Stimulated activated CD4-positive, alpha-beta T cell treated with anti-CD3 and anti-CD28 coated beads, Interleukin-15, amount 100 ng/mL, for 48 hours (primary cell): ENCODE measurements at places on chromosomes 12 and 14.
A peak's percentile ranks its signal among the peaks of the same experiment; 100 is the strongest.

- no peak for DNase-seq
Measured at GRCh38 chr14:89637581-89637980, 220.5 kb upstream of the FOXN3 start.

GRCh38 chr14:91953170-91953985, 5.9 kb upstream of the FBLN5 start:
- DNase-seq: no peak

DNA sequence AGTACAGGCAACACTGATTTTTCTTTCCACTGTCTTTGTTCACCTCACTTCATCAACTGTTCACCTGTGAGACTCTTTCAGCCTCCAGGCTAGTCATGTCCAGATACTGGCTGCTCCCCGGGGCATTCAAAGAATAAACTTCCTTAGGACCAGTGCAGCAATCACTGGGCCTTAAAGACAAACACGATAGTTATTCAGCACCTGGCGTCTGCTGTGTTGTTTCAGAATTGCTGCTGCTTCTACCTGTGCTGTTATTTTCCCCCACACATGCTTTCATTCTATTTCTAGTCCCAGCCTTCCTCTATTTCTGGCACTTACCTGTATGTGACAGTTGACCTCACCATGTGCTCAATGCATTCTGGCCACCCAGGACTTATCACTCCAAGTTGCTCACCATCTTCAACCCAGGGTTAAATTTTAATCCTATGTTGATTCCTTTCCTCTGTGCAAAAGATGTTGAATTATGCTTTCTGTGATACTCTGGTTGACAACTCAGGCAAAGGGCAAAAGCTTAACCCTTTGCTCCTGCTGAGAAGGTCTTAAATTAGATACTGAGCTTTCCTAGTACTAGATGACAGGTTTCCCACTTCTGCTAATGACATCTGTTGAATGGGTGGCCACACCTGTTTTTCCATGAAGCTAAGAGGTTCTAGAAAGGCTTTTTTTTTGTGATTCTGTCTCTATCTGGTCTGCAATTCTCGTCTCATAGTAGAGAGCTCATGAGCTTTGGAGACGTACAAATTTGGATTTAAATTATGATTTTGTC, 41.4 kb downstream of the PTPRQ start:
- DNase-seq: no peak

DNA sequence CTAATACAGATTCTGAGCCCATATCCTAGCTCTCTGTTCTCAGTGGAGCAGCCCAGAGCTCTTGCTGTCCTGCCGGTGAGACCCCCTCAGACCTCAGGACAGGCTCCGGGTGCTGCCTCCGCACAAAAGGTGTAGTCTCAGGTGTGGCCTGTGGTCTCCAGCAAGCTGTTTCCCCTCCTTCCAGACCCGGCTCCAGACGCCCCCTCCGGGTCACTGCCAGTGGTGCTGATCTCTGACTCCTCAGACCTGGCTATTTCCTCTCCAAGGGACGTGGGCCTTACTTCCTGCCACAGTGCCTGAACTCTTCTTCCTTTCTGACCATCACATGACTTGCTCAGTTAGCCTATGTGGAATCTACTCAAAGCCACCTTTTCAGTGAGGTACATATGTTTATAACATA, 337.5 kb downstream of the GLT1D1 start:
- no peak for DNase-seq

DNA sequence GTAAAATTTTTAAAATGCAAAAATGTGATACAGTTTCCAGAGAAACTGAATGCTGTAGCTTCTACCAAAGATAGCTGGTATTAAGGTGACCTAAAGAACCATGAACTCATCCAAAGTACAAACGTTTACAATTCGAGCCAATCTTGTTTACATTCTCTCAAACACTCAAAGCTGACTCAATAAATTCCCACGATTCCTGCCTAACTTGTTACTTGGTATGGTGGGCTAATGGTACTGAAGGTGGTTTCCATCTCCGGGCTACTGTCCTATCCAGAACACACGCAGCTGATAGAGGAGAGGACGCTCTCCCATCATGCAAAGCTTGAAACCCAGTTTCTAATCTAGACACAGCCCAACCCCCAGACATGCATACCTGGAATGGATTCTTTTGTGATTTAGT, 31.5 kb downstream of the RAD9B start:
- DNase-seq: no peak

- DNase-seq: no peak
Measured at GRCh38 chr12:129789921-129790320, 113.9 kb downstream of the TMEM132D start.

- DNase-seq: peak; percentile 46
Measured at GRCh38 chr14:20697273-20698017, 8.9 kb downstream of the ANG start.
